ENCODE measurements at places on chromosomes 11 and 22.

DNA sequence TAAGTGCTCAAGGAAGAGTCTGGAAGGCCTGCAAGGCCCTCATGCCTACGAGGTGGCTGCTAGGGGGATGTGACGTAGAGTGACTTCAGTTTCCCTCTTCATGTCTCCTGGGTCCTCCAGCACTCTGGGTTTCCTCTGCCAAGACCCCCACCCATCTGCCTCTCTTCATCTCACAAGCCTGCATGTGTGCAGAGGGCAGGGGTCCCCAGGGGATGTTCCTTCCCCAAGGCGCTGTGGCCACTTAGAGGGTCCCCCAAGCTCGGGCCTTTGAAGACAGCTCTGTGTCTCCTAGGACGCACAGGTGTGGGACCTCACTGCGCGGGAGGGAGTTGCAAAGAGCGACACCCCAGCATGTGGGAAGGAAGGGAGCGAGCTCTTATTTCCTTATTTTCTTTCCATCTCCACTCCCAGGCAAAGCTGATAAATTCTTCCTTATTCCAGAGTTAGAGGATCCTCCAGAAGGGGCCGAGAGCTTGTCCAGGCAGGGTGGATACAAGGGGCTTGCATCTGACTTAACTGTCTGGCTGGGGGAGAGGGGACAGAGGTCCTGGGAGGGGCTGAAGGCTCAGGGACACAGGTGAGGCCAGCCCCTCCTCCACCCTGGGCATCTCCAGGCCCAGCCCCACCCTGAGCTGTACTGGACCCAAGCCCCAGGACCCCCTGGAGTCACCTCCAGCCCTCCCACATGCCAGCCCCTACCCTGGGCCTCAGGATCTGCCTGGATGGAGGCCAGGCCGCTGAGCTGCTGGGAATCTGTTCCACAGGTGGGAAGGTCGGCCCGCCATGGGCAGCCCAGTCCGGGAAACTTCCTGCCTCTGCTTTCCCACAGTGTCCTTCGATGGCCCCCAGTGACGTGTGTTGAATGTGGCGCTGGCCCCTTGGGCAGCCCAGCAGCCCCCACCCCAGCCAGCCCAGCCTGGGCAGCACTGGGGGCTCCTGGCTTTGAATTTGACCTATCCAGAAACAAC, 59.7 kb upstream of the KCNQ1OT1 start:
- DNase-seq = no peak

GRCh38 chr11:73976451-73977151, 6.0 kb downstream of the UCP2 start:
- DNase-seq = no peak

GRCh38 chr11:120660024-120660565, 148.5 kb downstream of the GRIK4 start:
- peak; percentile 13 for DNase-seq

DNA sequence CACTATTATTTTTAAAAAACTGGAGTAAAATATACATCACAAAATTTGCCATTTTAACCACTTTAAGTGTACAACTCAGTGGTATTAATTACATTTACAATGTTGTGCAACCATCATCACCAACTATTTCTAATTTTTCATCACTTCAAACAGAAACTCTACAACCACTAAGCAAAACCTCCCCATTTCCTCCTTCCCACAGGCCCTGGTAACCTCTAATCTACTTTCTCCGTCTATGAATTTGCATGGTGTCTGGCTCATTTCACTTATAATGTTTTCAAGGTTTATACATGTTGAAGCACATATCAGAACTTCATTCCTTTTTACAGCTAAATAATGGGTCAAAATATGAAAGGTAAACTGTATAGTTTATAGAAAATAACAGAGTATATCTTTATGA, 24.4 kb downstream of the DDI1 start:
- DNase-seq = no peak

- DNase-seq = no peak
These were observed 1.0 kb downstream of the CTSD start for GRCh38 chr11:1762537-1763302.

DNA sequence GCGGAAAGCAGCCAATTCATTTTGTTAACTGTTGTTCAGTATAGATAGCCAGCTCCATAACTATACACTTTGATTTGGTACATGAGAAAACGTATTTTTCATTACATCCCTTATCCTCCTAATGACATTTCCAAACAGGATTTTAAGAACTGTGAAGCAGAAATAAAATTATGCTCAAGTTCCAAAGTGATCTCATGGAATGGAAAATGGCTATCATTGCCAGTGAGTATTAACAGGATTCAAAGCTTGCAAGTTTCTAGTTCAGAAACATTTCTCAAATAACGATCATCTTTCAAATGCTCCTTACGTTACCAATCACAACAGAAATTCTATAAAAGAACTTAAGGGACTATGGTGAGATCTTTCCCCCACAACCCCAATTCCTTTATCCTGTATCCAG, 53.7 kb downstream of the CADM1 start:
- no peak for DNase-seq

GRCh38 chr11:79488286-79488685, 47.5 kb upstream of the TENM4 start:
- DNase-seq = no peak

- DNase-seq = no peak
These were observed 5.8 kb downstream of the TSPAN4 start for GRCh38 chr11:848380-848931.

DNA sequence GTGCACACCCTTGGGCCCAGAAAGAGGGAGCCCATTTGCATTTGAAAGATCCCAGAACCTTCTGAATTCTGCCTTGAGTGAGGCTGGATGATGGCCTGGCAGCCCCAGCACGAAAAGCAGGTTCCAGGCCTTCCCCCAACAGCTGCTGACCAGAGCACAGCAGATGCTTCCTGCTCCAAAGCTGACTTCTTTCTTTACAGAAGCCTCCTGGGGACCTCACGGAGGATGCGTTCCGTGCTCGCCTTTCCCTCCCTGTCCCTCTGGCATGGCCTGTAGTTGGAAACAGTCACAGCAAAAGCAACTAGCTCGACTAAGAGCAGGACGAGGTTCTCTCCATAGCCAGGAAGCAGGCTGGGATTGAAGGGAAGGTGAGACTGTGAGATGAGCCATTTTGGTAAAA, 107.7 kb upstream of the B3GAT1 start:
- DNase-seq = no peak

DNA sequence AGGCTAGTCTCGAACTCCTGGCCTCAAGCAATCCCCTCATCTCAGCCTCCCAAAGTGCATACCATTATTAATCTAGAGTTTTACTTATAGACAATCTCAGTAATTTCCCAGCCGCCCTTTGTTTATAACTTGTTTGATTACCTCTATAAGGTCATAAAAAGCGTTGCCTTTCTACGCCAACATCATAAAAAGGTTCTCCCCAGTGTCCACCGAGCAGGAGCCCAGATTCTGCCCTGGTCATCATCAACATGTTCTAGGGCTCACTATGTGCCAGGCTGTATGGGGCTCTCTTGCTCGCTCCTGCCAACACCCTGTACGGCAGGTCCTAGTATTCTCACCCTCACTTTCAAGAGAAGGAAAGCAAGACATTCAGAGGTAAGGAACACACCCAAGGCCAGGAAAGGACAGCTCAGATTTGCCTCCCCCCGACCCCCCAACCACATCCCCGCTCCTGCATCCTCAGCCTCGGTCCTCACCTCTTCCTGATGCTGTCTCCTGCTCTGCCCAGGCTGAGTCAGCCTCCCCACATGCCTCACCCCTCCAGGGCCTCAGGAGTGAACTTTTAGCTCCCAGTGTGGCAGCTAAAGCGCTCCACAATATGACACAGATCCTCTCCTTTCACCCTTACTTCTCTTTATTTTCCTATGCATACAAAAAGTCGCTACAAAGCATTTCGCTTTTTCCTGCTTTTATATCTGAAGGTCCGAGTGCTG, 14.3 kb downstream of the ARFGAP3 start:
- DNase-seq = no peak

DNA sequence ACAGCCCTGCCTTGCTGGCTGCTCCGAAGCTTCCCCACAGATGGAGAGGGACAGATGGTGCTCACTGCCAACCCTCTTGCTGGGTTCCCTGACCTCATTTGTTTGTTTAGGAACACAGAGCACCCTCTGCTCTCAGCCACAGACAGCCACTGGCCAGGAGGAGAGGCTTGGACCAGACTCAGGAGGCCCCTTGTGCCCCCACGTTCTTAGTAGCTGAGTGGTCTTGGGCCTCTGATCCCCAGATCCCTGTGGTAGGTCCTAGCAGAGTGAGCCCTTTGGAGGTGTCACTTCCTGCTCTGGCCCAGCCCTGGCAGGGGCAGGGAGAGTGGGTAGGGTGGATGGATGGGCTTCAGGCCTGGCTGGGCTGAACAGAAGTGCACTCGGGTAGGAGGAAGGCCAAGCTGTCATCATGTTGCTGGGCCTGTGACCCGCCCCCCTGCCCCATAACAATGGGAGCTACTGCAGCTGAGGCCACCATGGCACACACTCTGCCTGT, 84.0 kb downstream of the DHCR7 start:
- DNase-seq = no peak

GRCh38 chr11:41578421-41579051, 119.1 kb upstream of the LRRC4C start:
- peak; percentile 43 for DNase-seq

DNA sequence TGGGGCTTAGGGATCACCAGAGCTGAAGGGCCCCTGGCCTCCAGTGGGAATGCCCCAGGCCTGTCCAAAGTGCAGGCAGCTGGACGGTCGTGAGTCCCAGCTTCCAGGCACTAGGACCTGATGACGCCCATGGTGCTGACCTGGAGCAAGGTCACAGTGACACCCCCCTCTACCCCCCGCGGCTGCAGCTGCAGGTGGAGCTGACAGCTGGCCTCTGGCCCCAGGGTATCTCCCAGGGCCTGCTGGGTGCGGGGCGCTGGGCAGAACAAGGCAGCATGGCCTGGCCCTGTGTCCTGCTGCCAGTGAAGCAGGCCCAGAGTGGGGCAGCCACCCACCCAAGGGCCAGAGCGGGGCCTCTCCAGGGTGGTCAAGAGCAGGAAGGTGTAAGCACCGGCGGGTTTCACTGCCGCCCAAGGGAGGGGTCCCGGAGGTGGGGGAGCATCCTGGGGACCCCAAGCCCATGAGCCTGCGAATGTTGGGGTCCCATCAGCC, 553 bp upstream of the TCIRG1 start:
- DNase-seq = no peak

DNA sequence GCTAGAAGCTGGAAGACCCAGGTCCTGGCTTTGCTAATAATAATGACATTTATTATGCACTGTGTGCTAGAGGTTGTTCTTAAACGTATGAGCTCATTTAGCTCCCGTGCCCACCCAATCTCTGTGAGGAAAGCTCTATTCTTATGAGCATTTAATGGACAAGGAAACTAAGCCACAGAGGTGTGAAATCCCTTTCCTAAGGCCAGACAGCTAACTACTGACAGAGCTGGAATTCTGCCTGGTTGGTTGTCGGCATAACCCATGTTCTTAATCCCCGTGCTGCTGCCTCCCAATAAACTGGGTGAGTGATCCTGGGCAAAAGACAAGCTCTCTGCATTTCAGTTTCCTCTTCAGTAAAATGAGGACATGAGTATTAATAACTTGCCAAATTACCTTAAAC, 49.4 kb downstream of the SNX19 start:
- DNase-seq = no peak

GRCh38 chr22:36879775-36880174, 19.0 kb downstream of the NCF4 start:
- no peak for DNase-seq

GRCh38 chr11:123892031-123892430, 6.6 kb upstream of the TMEM225 start:
- no peak for DNase-seq

GRCh38 chr11:82732734-82733443, 775 bp downstream of the FAM181B start:
- DNase-seq = no peak

- no peak for DNase-seq
These were observed 756 bp downstream of the CLNS1A start for GRCh38 chr11:77636731-77637344.

DNA sequence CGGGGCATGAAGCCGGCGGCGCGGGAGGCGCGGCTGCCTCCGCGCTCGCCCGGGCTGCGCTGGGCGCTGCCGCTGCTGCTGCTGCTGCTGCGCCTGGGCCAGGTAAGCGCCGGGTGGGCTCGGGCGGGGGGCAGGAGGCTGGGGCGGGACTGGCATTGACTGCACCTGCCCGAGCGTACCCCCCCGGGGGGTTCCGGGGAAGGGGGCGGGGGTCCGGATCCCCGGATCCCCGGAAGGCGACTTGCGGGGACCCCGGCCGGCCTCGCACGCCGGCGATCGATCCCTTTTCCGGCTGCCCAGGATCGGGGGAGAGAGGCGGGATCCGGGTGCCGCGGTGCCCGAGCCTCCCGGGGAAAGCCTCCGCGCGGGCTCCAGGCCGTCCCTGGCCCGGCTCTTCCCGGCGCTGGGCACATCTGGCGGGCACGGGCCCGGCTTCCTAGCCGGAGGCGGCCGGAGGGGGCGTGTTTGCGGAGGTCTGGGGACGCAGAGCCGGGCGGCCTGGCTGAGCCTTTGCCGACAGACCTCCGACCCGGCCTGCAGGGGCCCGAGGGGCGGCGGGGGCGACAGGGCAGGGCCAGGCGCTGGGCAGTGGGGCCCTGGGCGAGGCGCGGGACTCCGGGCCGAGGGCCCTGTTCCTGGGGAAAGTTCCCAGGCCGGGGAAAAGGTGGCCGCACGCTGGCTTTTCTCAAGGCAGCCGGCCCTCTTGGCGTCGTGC, 705 bp downstream of the PTPRJ start:
- no peak for DNase-seq

- no peak for DNase-seq
These were observed 452.4 kb upstream of the DDI1 start for GRCh38 chr11:103584021-103584420.

DNA sequence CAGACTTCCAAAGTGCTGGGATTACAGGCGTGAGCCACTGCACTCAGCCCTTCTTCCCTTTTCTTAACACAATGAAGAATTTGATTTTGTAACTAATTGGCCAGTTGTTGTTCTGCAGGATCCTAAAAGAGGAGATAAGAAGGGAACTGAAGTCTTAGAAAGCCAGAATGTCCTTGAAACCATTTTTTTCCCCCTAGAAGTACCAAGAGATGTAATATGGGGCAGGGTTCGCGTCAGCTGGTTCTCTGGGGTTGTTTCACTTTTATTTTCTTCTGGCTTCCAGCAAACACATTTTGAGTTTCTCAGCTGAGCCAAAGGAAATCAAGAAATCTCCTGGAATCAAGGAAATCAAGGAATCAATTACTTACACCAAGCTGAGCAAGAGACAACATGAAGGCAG, 7.6 kb upstream of the NUCB2 start:
- no peak for DNase-seq

- no peak for DNase-seq
These were observed 2.7 kb downstream of the SIK3 start for GRCh38 chr11:117095284-117096161.

GRCh38 chr11:16879690-16880089, 134.5 kb downstream of the PLEKHA7 start:
- DNase-seq = no peak

GRCh38 chr11:44839458-44840084, 111.1 kb downstream of the TP53I11 start:
- DNase-seq = no peak
